ENCODE measurements at places on chromosomes 11 and 22. TPM values are rescaled to one million over a fixed set of nuclear protein-coding genes. Genes with fewer than 3 reads are reported as not detected.
A peak's percentile ranks its signal among the peaks of the same experiment; 100 is the strongest.

The GRIK4 gene
- 0.74 TPM for total RNA-seq

The ENTHD1 gene
- 0.59 TPM for total RNA-seq

GRCh38 chr11:65539744-65540289 is 14.9 kb downstream of the SCYL1 start:
- peak overlapping the region; percentile 86 for H3K27ac ChIP-seq
- peaks cover 49% of the 10 kb centered on the region for H3K36me3 ChIP-seq
- no peak for DNase-seq
- no peaks in the 10 kb centered on the region for H3K27me3 ChIP-seq

GRCh38 chr11:23078289-23078971 is 218.2 kb upstream of the CCDC179 start:
- DNase-seq: no peak
- no peak overlapping the region for H3K27ac ChIP-seq
- no peaks in the 10 kb centered on the region for H3K27me3 ChIP-seq
- no peak overlapping the region for H3K4me3 ChIP-seq
- no peaks in the 10 kb centered on the region for H3K4me1 ChIP-seq
